A549 treated with dexamethasone at 1 μM for 4 hours (cell line): ENCODE measurements at places on chromosomes 3 and 15. TPM values are rescaled to one million over a fixed set of nuclear protein-coding genes. Genes with fewer than 3 reads are reported as not detected.

The CHD2 gene
- 22.3 to 38.4 TPM (median 25.8 TPM) in 5 replicates for total RNA-seq

The RASSF1 gene
- total RNA-seq: 15.1 to 17.6 TPM (median 17.2 TPM) in 5 replicates

The PIGZ gene
- 0.97 to 1.7 TPM (median 1.6 TPM) in 5 replicates for total RNA-seq

The VIPR1 gene
- total RNA-seq: 1.2 to 2.3 TPM (median 1.7 TPM) in 5 replicates

The RASGRP1 gene
- 0.28 to 0.46 TPM (median 0.35 TPM) in 5 replicates for total RNA-seq

The SOX14 gene
- total RNA-seq: not detected in 5 replicates

The SPTSSB gene
- total RNA-seq: 0.04 to 0.06 TPM in 2 of 5 replicates, not detected in the others

The RYR3 gene
- total RNA-seq: 0.05 to 0.12 TPM (median 0.07 TPM) in 4 of 5 replicates, not detected in the other

The IP6K2 gene
- 45.8 to 56.2 TPM (median 52.9 TPM) in 5 replicates for total RNA-seq

The STRC gene
- 0.04 to 0.15 TPM (median 0.08 TPM) in 5 replicates for total RNA-seq

The GPR62 gene
- total RNA-seq: not detected in 5 replicates

The CFAP91 gene
- total RNA-seq: 0.21 to 0.32 TPM (median 0.23 TPM) in 4 of 5 replicates, not detected in the other

The MOBP gene
- total RNA-seq: 0.03 to 0.15 TPM (median 0.08 TPM) in 5 replicates

The NR2E3 gene
- 0.09 to 0.41 TPM (median 0.23 TPM) in 5 replicates for total RNA-seq

The CTXN2 gene
- 0.02 to 0.05 TPM (median 0.03 TPM) in 3 of 5 replicates, not detected in the others for total RNA-seq

The SYNPR gene
- not detected in 5 replicates for total RNA-seq

The FSTL1 gene
- total RNA-seq: 44.5 to 74.3 TPM (median 60.0 TPM) in 5 replicates

The SERINC4 gene
- total RNA-seq: 0.06 to 0.15 TPM (median 0.09 TPM) in 5 replicates

The RAB6B gene
- 1.9 to 3.0 TPM (median 2.5 TPM) in 5 replicates for total RNA-seq

The GYG1 gene
- 29.8 to 36.3 TPM (median 32.3 TPM) in 5 replicates for total RNA-seq

The SLC12A8 gene
- 1.8 to 2.7 TPM (median 2.1 TPM) in 5 replicates for total RNA-seq

The PRTG gene
- 8.6 to 10.8 TPM (median 10.0 TPM) in 5 replicates for total RNA-seq

The GABRG3 gene
- total RNA-seq: 0.24 to 0.49 TPM (median 0.38 TPM) in 5 replicates

The MNS1 gene
- 2.4 to 3.9 TPM (median 3.3 TPM) in 5 replicates for total RNA-seq

The NR2F2 gene
- total RNA-seq: 16.2 to 23.8 TPM (median 23.4 TPM) in 5 replicates

The PLS1 gene
- 9.6 to 12.7 TPM (median 10.8 TPM) in 5 replicates for total RNA-seq

The IL12A gene
- total RNA-seq: 1.1 to 1.5 TPM (median 1.3 TPM) in 5 replicates

The CSPG4 gene
- total RNA-seq: 0.06 to 0.18 TPM (median 0.11 TPM) in 5 replicates

The GALNT15 gene
- total RNA-seq: 0.03 to 0.20 TPM (median 0.05 TPM) in 5 replicates

The GPR149 gene
- not detected in 5 replicates for total RNA-seq

The P2RY14 gene
- total RNA-seq: not detected in 5 replicates

The ZNF106 gene
- 7.2 to 13.9 TPM (median 12.6 TPM) in 5 replicates for total RNA-seq

The CACNA1D gene
- 0.54 to 1.1 TPM (median 0.88 TPM) in 5 replicates for total RNA-seq

The ADGRG7 gene
- total RNA-seq: not detected in 5 replicates

The ZIC4 gene
- total RNA-seq: not detected in 5 replicates

The GABRR3 gene
- not detected in 5 replicates for total RNA-seq

The PPARG gene
- 34.7 to 43.2 TPM (median 40.0 TPM) in 5 replicates for total RNA-seq

The CCDC50 gene
- 21.8 to 27.6 TPM (median 25.8 TPM) in 5 replicates for total RNA-seq

The LDHAL6B gene
- 0.05 TPM in 1 of 5 replicates, not detected in the others for total RNA-seq

The U2SURP gene
- total RNA-seq: 76.7 to 104 TPM (median 92.8 TPM) in 5 replicates
